Pancreas (tissue), 10 donors: ENCODE measurements at places on chromosomes 5 and 9. TPM values are rescaled to one million over a fixed set of nuclear protein-coding genes. Genes with fewer than 3 reads are reported as not detected.

ADRA1B gene
- polyA plus RNA-seq: 0.11 TPM

GZMA gene
- 0.91 TPM for polyA plus RNA-seq

PCDHGA12 gene
- polyA plus RNA-seq: 0.33 TPM

BAG1 gene
- 38.2 TPM for polyA plus RNA-seq

TTC16 gene
- 0.04 TPM for polyA plus RNA-seq

ALDH1B1 gene
- polyA plus RNA-seq: 12.4 TPM

JMY gene
- polyA plus RNA-seq: 3.4 TPM

CSF1R gene
- polyA plus RNA-seq: 2.6 TPM

PCDHA1 gene
- polyA plus RNA-seq: 0.47 TPM

PCDHAC1 gene
- polyA plus RNA-seq: 0.80 TPM

TMEM171 gene
- 0.16 TPM for polyA plus RNA-seq

SCAI gene
- polyA plus RNA-seq: 1.6 TPM

SLC45A2 gene
- polyA plus RNA-seq: 0.08 TPM

NUTM2G gene
- not detected for polyA plus RNA-seq

SOX30 gene
- 0.05 TPM for polyA plus RNA-seq

RANBP17 gene
- polyA plus RNA-seq: 4.6 TPM

MEGF10 gene
- not detected for polyA plus RNA-seq

DNA sequence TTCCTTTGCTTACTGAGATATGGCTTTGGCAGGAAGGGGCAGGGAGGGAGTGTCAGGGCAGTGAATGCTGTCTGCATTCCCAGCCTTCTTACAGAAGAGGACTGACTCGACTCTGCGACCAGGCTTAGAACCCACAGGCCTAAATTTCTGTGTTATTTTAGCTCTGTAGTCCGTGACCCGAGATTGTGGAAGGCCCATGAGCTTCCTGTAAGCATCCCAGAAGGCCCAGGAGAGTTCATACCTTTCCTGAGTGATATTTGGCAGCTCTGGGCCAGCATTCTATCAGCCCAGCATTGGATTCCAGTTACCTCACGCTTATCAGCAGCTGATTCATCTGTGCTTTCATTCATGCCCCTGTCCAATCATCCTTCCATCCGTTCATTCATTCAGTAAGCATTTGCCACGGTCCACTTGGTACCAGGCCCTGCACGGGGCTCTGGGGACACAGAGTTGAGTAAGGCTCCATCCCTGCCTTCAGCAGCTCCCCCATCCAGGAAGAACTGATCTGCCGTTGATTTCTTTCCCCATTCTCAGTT is 28.2 kb upstream of the RPL26L1 start:
- no peak for DNase-seq

DNA sequence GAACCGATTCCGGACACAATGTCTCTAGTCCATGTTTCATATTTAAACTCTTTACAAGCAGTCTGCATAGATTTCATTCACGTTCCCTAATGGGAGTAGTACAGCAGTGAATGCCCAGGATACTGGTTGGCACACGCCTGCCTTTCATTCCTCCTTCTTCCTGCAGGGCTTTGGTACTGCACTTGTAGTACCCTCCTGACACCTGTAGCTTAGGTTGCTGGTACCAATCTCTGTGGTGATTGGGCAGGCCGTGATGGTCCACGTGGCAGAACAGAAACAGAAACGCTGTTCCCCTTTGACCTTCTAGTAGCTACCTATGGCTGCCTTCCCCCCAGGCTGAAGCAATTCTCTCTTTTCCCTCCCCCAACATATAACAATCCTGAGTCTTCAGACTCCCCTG is 107.3 kb upstream of the MEGF10 start:
- DNase-seq: no peak

GRCh38 chr5:1786621-1787471 is 12.8 kb downstream of the MRPL36 start:
- DNase-seq: no peak

- no peak for DNase-seq
Observed at GRCh38 chr5:10461041-10461440, 19.4 kb downstream of the ROPN1L start.

- no peak for DNase-seq
Observed at GRCh38 chr9:121634329-121635261, 16.8 kb upstream of the DAB2IP start.

DNA sequence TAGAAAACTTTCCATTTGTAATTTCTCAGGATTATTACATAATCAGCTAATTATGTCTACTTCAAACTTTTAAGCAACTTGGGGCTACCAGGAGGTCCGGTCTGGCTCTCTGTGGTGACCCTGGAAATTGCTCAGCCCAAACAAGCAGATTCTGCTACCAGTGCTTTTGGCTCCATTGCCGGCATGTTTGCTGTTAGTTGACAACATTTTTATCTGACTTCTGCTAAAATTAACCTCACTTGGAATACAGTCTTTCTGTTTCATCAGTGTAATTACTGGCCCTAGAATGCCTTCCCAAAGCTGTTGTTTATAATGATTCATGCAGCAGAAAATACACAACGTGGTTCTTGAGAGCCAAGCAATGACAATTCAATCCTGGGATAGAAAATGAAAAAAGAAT is 38.5 kb upstream of the FAM81B start:
- no peak for DNase-seq

- DNase-seq: no peak
Observed at GRCh38 chr5:6788439-6788838, 75.2 kb downstream of the TENT4A start.

DNA sequence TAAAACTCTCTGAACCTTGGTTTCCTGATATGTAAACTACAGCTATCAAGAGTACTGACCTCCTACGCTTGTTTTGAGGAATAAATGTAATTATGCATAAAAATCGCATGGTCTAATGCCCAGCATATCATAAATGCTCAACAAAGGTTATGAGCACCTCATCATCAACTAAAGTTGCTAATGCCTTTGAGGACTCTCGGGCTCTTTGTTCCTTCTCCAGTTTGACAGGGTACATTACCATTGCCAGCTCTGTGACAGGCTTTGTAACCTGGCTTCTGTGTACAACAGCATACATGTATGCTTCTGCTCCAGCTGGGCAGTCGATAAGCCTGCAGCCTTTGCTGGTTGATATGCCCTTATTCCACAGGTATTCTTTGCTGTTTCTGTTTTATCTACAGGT is 95.2 kb downstream of the C9orf152 start:
- no peak for DNase-seq

- no peak for DNase-seq
Observed at GRCh38 chr9:16928179-16928945, 57.9 kb upstream of the BNC2 start.

DNA sequence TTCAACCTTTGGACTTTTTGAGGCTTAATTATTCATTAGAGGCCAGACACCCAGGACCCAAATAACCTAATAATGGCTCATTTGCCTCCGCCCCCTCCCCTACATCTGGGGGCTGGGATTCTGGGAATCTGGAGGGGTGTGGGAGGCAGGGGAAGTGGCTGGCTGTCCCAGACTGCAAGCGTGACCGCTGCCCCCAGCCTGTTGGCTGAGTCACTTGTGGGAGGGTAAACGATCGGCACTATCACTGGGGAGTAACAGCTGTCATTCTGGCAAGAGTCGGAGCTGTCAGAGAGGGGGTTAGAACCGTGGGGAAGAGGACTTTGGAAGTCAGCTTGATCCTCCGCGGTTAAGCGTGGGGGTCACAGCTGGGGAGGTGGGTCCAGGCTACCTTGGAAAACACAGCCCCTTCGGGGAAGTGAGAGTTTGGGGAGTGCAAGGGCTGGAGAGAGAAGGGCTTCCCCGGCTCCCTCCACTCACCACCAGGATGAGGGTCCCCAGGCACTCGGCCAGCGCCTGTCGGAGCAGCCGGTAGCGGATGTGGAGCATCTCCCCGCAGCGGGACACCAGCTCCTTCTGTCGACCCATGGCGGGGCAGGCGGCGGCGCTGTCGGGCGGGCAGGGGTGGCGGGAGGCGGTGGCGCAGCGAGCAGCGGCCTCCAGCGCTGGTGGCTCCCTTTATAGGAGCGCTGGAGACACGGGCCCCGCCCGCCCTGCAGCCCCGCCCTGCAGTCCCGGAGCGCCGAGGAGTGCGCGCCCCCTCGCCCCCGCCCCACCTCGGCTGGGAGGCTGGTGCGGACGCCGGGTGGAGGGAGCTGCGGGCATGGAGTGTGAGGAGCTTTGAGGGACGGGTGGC is at the start of gene AQP3:
Gene AQP3 (minus strand): TSS at position 648 of the 853 bp plus-strand sequence. CDS start 63 bp downstream, at position 585.
- peak; percentile 74 for DNase-seq

DNA sequence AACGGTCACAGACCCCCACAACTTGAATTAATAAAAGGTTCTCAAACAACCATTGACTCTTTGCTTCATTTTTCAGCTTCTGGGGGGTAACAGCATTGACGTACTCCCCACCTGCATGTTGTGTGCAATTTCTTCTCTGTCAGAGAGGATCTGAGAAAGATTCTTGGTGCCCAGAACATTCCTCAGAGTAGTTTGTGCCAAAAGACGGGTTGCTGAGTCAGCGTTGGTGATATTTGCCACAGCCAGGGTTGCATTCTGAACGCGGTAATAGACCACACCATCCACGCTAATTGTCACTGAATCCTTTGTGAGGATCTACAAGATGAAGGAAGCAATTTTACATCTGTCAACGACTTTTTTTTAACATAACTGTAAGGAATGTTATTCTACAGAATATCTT is 21.0 kb downstream of the STOM start:
- no peak for DNase-seq

GRCh38 chr9:120366644-120367019 is 213.3 kb downstream of the CDK5RAP2 start:
- peak; percentile 40 for DNase-seq

GRCh38 chr9:127537792-127538191 is 74.3 kb upstream of the STXBP1 start:
- no peak for DNase-seq

DNA sequence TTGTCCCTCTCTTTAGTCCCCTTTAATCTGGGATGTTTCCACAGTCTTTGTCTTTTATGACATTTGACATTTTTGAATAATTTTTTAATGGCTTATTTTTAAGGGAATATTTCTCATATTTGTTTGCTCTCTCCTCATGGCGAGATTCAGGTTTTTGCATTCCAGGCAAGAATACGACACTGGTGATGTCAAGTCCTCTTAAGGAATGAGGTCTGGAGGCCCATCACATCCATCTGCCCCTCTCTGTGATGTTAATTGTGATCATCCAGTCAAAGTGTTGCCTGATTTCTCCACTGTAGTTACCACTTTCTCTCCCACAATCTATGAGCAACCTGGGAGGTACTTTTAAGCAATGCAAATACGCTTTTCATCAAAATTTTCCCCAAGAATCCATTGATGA is 193.2 kb downstream of the MAST4 start:
- DNase-seq: no peak

GRCh38 chr9:33468797-33469621 is 4.7 kb downstream of the NOL6 start:
- DNase-seq: no peak

GRCh38 chr9:72691671-72692070 is 170.3 kb downstream of the TMC1 start:
- no peak for DNase-seq

GRCh38 chr5:53543401-53543800 is 17.0 kb upstream of the NDUFS4 start:
- DNase-seq: no peak

- DNase-seq: no peak
Observed at GRCh38 chr9:117742131-117742530, 37.9 kb downstream of the TLR4 start.

- DNase-seq: no peak
Observed at GRCh38 chr9:83036043-83036442, 26.9 kb downstream of the RASEF start.

- no peak for DNase-seq
Observed at GRCh38 chr5:143874312-143874711, 62.4 kb downstream of the HMHB1 start.

DNA sequence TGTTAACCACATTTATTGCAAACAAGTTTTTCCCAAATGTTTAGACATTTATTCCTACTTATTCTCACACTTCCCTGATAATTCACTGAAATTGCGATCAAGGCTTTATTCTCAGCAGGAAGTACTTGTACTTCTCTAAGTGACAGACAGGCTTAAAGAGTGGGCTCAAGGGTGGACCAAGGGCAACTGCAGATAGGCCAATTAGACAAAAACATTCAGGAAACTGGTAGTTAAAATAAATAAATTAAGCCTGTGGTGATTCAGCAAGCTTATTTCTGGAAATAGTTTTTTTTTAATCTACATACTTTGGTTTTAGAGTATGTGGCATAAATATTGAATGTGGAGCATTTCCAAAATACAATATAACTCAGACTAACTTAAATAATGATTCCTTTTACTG is 136.1 kb downstream of the UGCG start:
- no peak for DNase-seq

DNA sequence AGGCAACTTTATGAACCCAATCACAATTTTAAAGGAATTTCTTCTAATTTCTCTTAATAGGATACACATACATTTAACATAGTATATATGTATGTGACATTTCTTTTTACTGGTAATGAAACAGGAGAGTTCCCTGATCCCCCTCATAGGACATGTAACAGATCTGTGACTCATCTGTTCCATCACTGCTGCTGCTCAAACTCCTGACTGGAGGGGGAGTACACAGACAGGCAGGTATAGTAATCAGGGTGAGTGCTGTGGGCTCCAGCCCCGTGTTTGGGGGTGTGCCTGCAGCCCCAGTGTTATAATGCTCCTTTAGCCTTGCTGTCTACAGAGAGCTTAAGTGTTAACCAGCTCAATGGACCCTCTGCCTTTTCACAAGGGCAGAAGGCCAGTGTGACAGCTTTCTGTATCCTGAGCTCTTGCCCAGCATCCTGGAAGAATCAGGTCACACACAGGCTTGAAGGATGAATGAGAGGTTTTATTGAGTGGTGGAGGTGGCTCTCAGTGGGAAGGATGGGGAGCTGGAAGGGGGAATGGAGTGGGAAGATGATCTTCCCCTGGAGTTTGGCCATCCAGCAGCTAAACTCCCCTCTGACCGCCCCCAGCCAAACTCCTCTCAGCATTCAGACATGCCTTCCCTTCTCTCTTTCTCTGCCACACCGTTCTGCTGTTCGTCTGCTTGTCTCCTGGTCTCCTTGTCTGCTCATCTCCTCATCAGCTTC is 161.3 kb downstream of the ZNF608 start:
- no peak for DNase-seq

DNA sequence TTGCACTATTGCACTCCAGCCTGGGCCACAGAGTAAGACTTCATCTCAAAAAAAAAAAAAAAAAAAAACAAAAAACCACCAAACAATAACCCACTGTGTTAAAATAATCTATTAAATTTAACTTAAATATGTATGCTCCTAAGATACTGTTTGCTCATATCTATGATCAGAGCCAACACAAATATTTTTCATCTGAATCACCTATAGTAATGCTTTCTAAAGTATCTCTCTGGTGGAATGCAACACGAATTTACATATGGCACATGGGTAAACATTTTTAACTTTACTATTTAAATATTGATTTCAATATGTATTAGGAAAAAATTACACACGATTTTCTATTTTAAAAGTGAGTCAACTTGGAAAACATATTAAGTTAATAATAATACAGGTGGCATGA is 196.4 kb downstream of the RFX3 start:
- no peak for DNase-seq

GRCh38 chr5:179127136-179128040 is 67.2 kb downstream of the ZNF354C start:
- DNase-seq: no peak

- DNase-seq: no peak
Observed at GRCh38 chr5:142837081-142837725, 67.0 kb downstream of the ARHGAP26 start.
